ENCODE measurements at places on chromosomes 1 and 21.

- DNase-seq, result peak; percentile 30
These were observed 532 bp downstream of the ERO1B start for GRCh38 chr1:236281198-236281653.

- DNase-seq, result peak; percentile 93
These were observed 1.9 kb upstream of the DHRS3 start for GRCh38 chr1:12619792-12620487.

- DNase-seq, result no peak
These were observed 52.1 kb downstream of the C4BPA start for GRCh38 chr1:207156095-207156494.

GRCh38 chr1:199774433-199775089, 252.9 kb upstream of the NR5A2 start:
- DNase-seq, result peak; percentile 78

GRCh38 chr1:203534526-203534925, 40.6 kb downstream of the OPTC start:
- DNase-seq, result no peak

DNA sequence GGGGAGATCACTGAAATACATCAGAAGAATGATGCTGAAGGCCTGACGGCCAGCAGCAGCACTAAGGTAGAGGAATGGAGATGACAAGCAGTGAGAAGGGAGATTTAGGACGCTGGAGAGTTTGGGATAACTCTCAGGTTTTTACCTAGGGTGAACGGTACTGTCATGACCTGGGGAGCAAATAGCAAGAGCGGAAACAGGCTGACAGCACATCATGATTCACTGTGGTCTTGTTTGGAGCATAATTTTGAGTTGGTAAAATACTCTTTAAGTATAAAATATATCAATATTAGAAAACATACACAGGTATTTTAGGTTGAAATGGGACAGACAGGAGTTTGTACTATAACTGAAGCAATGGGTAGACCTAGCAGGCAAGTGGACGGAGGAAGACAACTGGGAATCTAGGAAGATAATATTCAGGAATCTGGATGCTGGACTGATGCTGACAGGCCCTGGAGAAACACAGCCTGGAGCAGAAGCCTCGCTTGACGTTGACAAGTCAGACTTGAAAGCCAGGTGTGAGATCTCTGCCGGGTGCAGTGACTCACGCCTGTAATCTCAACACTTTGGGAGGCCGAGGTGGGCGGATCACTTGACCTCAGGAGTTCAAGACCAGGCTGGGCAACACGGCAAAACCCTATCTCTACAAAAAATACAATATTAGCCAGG, 33.3 kb downstream of the ALG14 start:
- DNase-seq, result no peak

DNA sequence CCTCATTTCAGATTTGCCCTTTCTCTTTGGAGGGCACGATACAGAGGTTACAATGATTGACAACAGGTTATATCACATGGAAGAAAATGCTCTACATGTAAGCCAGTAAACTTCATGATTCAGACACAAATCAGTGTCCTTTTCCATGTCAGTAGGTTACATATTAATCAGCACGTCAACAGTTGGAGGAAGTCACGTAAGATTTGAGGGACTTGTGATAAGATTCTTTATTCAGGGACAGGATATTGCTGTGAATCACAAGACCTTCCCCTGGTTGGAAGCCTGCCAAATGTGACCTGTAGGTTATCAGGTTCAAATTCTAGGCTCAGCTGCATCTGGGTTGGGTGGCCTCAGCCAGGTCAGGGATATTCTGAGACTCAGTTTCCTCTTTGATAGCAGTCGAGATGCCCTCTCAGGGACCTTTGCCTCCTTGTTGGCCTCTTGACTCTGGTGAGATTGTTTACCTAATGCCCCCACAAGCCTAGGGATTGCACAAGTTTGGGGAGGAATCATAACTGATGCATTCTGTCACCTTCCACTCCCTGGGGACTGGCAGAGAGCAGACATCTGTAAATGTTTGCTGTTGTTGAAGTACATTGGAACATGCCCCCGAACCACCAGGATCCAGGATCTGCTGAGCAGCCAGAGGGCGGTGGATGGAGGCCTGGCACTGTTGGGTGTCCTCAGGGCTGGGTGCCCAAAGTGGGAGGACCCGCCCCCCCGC, 31.9 kb downstream of the SERINC2 start:
- DNase-seq, result peak; percentile 90

DNA sequence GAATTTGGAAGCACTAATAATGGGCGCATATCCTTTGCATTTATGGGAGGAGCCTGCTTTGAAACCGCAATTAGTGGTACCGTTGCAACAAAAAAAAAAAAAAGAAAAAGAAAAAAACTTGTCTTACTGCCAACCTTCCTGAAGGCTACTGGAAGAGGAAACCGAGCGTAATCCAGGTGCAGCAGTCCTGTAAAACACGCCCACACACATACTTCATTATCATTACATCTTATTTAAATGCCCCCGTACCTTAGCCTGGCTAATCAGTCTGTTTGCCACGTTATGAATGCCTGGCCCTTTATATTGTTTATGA, 686 bp upstream of the ZNF281 start:
- DNase-seq, result peak; percentile 57

DNA sequence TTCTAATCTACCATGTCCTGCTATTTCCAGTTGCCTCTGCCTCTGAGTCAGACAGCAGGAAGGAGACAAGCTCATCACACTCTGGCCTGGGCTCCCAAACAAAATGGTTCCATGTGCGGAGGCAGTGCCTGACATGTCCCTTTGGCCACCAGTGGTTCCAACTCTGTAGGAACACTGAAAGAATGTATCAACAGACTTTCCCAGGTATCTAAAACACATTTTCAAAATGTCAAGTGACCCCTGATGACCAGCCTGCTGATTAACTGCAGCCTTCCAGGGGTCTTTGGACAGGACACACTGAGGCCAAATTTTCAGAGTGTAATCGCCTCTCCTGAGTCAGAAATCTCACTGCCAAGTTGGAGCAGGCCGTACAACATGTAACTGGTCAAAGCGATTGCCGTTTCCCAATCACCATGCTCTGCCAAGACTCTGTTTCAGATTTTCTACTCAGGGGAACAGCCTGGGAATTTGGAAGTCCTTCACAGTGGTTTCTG, 172.7 kb downstream of the TPR start:
- no peak for DNase-seq

Measured in dermis blood vessel endothelial cell (primary cell).